ENCODE measurements at places on chromosomes 6 and 20.

DNA sequence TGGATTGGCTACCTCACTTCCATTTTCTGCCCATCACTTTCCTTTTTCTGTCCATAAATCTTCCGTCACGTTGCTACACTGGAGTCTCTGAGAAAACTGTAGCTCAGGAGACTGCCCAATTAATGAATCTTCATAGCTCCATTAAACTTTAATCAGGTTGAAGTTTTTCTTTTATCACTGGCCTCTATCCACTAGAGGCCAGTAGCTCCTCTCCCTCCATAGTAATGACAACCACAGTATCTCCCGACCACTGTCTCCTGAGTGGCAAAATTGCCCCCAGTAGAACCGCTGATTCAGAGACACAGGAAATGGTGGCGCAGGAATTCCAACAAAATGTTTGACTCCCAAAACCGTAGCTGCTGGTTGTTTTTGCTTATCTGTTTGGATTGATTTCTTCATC, 18.4 kb upstream of the DOK5 start:
- no peak for DNase-seq

DNA sequence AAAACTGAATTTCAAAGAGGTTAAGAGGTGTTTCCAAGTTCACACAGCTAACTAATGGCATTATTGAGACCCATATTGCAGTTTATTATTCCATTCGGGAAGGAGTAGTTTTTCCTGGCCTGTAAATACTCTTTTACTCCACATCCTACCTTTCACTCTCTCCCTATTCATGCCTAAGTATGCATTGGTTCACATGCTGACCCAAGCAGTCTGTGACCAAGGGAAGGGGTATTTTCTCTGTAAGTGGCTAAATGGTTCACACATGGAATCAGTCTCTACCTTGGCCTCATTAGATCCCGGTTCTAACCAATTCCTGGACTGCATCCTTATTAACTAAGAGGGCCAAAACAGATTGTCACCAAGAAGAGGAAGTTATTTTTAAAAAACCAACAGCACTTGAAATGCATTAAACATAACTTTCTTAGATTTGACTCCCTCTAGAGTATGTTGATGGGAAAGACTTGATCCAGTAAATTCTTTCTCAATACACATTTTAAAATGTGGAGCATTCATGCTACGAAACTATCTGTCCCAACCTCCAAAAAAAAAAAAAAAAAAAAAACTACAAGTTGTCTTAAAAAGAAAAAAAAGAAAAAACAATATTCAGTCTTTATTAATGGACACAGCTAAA, 17.8 kb upstream of the RSPO3 start:
- no peak for DNase-seq

DNA sequence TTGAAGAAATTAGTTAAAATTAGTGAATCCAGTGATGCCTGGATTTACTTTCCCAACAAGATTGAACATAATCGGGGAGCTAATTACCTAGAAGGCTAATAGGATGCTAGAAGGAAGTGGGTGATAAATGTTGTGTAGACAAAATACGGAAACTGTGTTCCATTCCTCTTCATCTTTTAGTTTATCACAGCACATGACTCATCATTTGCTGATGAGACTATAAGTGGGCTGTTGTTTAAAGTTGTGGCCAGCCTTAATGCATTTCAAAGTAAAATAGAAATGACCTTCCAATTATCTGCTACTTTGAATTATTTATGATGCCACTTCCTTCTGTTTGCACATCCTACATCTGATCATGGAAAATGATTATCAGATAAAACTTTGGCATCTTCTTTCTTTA, 43.4 kb downstream of the OGFRL1 start:
- DNase-seq, result no peak

DNA sequence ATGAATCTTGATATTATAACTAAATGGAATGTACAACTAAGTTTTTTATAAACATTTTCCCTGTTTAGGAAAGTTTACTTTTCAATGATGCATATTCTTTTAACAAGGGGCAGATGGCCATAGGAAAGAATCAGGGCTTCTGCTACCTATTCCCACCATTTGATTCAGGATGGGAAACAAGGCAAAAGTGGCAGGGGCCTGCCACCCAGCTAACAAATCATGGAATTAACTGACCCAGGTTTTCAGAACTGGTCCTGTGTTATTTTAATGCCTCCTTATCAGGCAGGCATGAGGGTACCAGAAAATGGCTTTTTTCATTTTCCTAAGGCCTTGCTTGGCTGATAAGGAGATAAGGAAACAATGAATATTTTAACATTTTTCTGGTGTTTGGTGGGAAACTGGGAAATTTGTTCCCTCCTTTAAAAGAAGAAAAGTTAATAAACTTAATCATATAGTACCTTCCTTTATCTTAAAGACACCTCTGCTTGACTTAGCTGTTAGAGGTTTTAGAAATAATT, 6.7 kb downstream of the POU3F2 start:
- no peak for DNase-seq

DNA sequence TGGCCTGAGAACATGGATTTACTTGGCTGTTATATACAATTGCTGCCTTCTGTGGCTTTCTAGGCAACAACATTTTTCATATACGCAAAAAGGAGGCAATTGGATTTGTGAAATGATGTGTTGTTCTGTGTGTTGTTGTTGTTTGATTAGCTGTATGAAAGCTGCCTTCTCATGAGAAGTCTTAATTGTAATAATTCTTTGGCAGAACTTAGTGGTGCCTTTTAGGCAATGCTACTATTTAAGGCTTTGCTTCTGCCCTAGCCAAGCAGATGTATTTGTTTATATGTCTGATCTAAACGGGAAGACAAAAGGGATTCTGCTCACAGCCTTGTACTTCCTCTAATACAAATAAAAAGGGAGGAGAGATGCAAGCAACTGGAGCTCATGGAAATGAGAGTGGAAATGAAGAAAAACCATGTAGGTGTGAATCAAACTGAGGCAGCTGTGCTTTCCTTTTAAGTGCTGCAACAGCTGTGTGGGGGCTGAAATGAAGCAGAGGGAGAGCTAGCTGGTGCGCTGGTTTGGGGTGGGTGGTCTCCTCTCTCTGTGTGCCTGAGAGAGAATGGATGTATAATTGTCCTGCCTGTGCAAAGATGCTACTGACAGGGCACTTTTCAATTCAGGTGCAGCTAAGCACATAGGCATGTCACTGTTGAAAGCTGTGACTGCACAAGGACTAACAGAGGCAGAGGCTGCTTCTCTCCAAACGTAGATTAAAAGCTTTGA, 386.9 kb upstream of the MAN1A1 start:
- no peak for DNase-seq

GRCh38 chr6:144232176-144232831, 52.8 kb upstream of the UTRN start:
- no peak for DNase-seq

DNA sequence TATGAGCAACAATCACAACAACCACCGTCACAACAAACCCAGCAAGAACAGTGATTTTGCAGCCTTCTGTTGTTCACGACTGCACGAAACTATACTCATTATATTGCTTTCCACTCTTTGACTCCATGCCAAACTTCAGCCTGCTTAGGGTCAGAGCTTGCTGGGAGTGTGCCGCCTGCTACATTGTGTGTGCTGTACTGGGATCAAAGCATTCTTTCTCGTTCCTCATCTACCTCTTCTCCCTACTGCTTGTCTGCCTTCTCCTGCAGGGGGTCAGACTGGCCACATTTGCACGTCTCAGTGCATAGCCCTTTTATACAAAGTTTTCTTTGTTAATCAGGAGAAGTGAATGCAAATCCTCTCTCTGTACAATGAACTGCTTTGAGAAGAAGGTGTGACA, 401.6 kb upstream of the CITED2 start:
- DNase-seq, result no peak

DNA sequence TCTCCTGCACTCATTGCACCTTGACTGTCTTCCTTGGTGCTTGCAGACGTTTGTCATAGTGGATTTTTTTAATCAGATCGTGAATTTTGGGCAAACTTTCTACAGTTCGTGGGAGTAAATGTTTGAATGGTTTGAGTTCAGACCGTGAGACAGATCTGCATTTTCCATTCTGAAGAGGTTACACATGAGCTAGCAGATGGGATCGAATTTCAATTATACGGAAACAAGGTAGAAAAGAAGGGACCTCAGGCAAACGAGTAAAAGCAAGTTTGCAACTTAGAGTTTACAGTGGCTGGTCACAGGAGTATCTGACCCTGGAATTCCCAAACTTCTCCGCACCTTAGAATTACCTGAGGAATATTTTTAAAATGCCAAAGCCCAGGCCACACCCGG, 17.2 kb upstream of the NCR2 start:
- no peak for DNase-seq

DNA sequence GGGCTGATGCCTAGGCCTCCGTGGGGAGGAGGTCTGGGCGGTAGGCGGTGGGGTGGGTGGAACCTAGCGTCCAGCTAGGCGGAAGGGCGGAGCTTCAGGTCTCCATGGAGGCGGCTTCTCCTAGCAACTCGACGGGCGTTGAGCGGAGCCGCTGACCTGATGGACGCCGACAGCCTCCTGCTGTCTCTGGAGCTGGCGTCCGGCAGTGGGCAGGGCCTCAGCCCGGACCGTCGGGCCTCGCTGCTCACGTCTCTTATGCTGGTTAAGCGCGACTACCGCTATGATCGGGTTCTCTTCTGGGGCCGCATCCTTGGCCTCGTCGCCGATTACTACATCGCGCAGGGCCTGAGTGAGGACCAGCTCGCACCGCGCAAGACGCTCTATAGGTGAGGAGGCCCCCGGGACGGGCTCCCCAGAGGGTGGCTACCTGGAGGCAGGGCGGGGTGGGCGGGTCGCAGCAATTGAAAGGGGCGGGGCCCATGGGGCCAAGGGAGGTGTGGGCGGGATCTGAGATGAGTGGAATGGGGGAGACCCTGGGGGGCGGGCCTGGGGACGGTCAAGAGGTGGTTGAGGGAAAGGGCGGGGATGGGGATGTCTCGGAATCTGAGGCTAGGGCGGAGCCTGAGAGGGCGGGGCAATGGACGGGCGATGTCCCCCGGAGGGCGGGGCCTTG, at the start of gene RSPH9:
TSS of gene RSPH9 (plus strand) at position 97 of the 673 bp plus-strand sequence. CDS start at position 160, 63 bp downstream.
- DNase-seq, result no peak

GRCh38 chr6:29759457-29759856, 36.2 kb downstream of the HLA-F start:
- DNase-seq, result no peak

- DNase-seq, result no peak
Observed at GRCh38 chr6:35905141-35905785, 15.6 kb downstream of the SRPK1 start.

DNA sequence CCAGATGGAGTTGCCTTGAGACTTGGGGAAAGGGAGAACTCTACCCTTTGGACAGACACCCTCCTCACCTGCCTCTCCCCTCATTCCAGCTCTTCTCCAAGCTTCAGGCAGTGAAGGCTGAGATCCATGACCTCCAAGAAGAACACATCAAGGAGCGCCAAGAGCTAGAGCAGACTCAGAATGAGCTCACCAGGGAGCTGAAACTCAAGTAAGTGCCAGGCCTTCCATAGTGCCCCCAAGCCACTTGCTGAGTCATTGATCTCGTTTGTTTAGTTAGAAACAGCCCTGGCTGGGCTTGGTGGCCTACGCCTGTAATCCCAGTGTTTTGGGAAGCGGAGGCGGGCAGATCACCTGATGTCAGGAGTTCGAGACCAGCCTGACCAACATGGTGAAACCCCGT, 39.2 kb downstream of the KIF3B start:
- no peak for DNase-seq

- DNase-seq, result no peak
Observed at GRCh38 chr20:49797344-49797615, 15.3 kb upstream of the SLC9A8 start.

DNA sequence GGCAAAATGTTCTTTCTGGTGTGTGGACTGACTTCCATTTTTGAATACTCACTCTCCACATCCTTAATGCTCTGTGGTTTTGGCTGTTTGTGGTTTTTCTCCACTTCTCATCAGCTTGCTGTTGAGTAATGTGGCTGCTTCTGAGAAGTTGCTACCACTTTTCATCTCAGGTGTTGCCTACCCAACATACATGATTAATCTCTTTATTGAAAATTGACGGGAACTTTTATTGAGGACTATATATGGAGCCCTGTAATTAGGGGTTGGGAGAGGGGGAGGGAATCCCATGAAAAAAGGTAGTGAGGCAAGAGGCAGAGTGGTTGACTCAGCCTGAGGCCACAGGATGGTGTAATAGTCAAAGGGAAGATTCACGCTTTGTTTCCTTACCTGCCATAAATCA, 17.6 kb downstream of the IL22RA2 start:
- DNase-seq, result no peak

- DNase-seq, result peak; percentile 96
Observed at GRCh38 chr20:9981829-9982228, 53.0 kb upstream of the ANKEF1 start.

DNA sequence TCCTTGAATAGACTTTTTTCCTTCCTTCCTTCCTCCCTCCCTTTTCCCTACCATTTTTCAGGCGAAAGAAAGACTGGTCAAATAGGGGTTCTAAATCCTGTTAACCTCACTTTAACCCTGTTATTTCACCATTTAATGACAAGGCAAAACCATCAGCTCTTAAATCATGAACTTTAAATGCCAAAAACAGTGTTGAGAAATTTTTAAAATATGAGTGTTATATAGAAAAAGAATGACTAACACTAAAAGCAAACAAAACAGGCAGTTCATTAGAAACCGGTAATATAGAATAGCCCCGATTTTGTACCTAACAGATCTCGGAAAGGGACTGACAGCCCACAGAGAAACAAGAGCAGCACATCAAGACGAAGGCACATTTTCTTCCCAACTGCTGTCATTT, 57.4 kb upstream of the CEP85L start:
- no peak for DNase-seq

- no peak for DNase-seq
Observed at GRCh38 chr20:10715035-10715434, 41.2 kb upstream of the JAG1 start.

DNA sequence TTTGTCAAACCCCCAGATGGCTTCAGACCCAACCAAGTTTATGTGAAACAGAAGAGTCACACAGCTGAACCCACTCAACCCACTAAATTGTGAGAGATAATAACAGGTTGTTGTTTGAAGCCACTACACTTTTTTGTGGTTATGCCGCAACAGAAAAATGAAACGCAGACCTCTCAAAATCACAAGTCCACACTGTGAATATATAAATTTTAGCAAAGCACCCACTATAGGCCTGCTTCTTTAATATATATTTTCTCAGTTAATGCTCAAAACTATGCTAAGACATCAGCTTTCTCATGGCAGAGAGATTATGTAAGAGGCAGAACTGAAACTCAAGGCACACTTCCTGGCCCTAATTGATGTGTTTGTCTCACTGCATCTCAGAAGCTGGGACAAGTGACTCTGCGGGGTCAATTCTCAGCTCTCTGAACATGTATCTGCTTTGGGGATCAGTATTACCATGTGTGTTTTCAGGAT, 27.7 kb downstream of the MAP3K5 start:
- DNase-seq, result no peak

Data from NCI-H446 (cell line).